Hematopoietic multipotent progenitor cell treated with erythropoietin and hydrocortisone succinate and interleukin-3 and kit ligand, for 4 days (in vitro differentiated cells): ENCODE measurements at places on chromosomes 11 and 22.

DNA sequence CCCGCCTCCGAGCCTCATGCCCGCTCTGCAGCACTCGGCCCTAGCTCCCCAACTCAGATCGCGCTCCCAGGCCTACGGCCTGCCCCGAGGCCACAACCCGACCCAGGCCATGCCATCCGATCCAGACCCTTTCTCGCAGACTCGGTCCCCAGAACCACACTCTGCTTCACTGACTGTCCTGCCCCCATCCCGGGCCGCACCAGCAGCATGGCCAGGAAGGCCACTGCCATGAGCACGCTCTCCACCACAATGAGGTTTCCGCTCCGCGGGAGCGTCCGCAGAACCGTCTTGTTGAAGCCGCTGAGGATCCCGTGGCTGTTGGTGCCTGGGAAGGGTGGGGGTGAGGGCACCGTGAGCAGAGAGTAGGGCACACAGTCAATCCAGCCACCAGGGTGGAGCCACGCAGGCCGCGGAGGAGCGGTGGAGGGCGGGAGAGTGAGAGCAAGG is 6.4 kb downstream of the UNC93B1 start:
- DNase-seq, result no peak

- DNase-seq, result peak; percentile 54
Measured at GRCh38 chr11:17544181-17544622, at the start of gene USH1C. TSS of gene USH1C (minus strand) at chr11:17544416. CDS start at chr11:17544307, 109 bp downstream.

DNA sequence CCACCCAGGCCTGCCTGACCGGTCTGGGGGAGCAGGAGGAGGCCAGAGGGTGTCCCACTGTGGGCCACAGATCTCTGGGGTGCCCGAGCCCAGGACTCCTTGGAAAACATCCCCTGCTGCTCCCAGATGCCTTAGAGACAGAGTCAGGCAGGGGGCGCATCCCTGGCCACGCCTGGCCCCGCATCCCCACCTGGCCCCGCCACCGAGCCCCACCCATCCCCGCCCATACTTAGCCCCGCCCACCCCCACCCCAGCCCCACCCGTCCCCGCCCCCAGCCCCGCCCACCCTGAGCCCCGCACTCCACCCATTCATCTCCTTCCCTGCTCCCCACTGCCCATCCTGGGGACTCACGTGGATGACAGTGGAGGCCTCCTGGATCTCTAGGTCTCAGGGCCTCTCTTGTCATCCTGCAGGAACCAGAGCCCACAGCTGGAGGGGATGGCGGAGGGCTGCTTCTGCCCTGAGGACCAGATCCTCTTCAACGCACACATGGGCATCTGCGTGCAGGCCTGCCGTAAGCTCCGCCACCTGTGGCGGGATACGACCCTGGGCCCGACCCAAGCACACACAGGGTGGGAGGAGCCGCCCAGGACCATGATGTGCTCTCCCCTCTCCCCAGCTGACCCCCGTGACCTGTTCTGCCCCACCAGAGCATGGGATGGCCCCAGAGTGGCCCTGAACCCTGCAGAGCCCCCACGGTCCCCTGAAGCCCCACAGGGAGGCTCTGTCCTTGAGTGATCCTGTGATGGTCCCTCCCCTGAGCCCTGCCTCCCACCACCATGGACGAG is 33.6 kb downstream of the MUC5B start:
- no peak for DNase-seq

DNA sequence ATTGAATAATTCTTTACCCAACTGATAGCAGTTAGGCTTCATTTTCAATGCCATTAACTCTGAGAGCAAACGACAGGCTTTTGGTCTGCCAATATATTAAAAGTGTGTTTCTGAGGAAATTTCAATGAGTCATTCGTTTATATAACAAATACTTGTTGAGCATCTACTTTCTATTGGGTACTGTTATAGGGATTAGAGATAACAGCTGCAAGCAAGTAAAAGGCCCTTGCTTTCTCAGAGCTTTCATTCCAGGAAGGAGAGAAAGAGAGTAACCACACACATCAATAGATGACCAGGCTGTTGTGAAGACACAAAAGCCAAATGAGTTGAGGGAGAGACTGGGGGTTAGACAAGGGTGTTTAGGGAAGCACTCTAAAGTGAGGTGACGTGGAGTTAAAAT is 35.7 kb downstream of the CD44 start:
- peak; percentile 41 for DNase-seq

DNA sequence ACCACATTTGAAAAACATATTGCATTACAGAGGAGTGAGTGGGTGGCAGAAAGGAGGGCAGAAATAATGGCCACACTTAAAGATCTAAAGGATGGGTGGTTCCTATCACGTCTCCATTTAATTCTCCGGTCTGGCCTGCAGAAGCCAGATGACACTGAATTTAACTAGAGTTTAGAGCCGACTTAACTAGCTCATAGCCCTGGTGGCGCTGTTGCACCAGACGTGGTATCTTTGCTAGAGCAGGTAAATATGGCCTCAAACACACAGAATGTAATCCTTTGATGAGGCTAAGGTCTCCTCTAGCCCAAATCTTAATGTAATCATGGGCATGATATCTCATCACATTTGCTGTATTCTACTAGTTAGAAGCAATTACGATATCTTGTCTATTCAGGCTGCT is 51.5 kb upstream of the GAL start:
- DNase-seq, result peak; percentile 84

GRCh38 chr11:84981301-84981700 is 645.8 kb downstream of the DLG2 start:
- DNase-seq, result no peak

DNA sequence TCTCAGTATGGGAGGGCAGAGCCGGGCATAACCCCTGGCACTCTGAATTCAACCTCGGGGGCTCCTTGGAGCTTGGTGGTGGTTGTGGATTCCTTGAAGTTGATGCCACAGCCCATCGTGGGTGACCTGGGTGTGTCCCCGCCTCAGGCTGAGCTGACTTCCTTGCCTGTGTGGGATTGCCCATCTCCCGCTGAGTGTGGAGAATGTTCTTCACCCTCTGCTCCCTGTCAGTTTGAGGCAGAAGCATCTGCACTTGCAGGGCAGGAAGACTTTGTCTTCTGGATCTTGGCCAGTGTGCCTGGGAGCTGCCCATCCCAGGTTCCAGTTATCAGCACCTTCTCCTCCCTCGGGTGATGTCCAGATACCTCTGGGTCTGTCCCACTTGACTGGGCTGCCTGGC is 25.3 kb downstream of the CD82 start:
- no peak for DNase-seq

- no peak for DNase-seq
Measured at GRCh38 chr11:13271060-13271693, 6.4 kb upstream of the BMAL1 start.

DNA sequence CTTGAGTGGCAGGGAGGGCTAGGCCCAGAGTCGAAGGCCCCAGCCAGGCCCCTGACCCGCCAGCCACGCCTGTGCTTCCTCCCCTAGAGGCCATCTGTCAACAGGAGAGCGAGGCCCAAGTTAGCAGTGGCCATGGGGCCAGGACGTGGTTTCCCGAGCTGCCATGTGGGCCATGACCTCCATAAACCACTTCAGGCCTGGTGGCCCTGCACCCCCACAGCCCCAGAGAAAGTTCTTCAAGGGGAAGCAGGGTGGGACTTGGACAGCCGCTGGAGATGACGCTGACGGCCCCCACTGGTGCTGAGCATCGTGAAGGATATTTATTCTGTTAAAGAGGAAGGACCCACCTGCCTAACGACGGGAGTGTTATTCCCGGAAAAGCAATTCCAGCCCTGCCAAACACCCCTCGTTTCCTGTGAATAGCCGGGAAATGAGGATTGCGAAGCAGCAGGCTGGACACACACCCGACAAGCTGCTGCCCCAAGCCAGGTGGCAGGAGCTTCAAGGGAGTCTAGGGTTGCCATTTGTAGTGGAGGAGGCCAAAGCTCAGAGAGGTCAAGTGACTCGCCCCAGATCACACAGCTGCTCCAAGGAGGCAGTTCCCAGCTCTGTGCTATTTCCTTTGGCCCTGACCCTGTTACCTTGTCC is 12.8 kb downstream of the PRR5 start:
- DNase-seq, result no peak

DNA sequence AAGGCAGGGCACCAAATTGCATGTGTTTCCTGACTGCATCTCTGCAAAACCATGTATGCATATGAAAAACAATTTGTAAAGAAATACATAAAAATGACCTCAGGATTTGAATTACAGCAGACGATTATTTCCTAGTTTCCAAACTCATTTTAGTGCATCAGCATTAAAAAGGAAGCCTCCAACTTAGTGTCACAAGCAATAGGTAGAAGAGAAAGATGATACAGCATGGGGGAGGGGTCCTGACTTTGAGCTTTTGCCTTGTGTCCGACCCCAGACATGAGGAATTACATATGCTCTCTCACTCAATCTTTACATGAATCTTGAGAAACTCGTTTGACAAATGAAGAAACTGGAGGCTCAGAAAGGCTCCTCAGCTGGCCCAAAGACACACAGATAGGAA is 294.6 kb upstream of the NARS2 start:
- no peak for DNase-seq

- no peak for DNase-seq
Measured at GRCh38 chr22:20982563-20982882, 426 bp downstream of the LZTR1 start.

DNA sequence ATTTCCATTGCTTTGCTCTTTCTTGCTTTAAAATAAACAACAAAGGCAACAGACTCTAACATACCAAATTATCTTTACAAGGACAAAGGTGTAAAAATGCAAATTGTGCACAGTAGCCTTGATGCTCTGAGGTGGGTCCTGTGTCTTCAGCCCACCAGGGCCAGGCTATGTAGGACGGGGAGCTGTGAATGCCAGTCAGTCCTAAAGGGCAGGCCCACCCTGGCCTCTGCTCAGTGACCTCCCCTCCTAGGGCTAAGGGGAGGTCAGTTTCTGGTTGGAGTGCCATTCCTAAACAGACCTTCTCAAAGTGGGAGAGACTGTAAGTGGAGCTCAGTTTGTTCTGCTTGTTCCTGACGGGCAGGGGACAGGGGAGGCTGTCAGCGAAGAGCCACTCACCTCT is 78.0 kb upstream of the SUSD2 start:
- DNase-seq, result no peak

- DNase-seq, result peak; percentile 63
Measured at GRCh38 chr22:44632541-44633396, 69.2 kb upstream of the PRR5 start.

DNA sequence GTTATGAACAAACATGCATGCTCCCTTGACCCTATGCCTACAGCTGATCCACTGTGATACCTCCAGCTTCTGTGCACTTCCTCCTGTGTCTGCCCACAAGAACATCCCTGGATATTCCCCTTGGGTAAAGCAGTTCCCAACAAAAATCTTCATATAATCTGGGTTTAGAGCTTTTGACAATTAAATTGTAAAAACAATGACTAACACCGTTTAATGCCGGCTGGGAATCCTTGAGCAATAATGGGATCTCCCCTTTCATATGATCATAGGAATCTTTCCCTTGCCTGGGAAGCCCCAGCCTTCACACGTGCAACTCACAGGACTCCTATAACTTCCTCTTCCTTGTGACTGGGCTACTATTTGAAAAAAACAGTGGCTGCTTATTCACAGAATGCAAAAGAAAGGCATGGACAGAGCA is 6.3 kb upstream of the ZC3H12C start:
- DNase-seq, result no peak

DNA sequence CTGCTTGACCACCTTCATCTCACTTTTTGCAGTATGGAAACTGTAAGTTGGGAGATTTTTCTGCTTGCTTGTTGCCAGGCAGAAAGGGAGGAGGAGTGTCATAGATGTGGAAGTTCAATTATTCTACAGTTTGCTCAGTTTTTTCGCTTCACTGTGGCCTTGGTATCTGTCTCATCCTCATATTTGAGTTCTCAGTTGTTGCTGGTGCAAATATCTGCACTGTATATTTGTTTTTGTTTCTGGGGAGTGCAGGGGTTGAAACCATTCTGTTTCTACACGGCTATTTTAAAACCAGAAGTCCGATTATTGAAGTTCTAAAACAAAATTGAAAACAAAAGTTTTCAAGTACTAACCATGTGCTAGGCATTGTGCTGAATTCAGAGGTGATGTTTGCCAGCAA is 153.4 kb downstream of the JRKL start:
- DNase-seq, result no peak

DNA sequence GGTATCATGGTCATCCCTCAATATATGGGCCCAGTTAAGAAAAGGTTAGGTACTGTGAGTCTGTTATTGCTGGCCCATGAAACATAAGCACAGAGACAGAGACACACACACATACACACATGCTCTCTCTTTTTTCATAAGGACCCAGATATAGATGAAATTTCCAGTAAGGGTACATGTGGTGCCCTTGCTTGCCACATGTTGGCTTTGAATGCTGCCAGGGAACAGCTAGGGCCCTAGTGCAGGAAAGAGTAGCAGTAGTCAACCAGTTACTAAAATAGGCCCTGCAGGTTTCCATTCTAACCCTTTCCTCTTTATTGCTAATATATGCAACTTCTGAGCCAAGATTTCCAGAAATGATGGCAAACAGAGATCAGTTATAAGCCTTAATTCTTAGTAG is 9.1 kb downstream of the SNX19 start:
- no peak for DNase-seq

DNA sequence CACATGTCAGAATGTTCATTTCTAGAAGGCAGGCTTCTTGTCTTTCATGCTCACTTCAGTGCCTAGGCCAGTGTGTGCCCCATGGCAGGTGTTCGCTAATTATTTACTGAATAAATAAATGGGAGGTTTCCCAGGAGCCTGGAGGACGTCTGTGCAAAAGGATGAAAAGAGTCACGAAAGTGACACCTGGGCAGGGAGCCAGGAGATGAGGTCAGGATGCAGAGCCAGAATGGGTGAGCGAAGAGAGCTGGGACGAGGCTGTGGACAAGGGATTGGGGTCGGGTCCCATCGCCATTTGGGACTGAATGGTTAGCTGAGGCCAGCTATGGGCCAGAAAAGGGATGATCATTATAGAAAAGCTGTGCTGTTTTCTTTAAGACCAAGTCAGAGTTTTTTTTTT is 560.4 kb downstream of the TBC1D22A start:
- no peak for DNase-seq

DNA sequence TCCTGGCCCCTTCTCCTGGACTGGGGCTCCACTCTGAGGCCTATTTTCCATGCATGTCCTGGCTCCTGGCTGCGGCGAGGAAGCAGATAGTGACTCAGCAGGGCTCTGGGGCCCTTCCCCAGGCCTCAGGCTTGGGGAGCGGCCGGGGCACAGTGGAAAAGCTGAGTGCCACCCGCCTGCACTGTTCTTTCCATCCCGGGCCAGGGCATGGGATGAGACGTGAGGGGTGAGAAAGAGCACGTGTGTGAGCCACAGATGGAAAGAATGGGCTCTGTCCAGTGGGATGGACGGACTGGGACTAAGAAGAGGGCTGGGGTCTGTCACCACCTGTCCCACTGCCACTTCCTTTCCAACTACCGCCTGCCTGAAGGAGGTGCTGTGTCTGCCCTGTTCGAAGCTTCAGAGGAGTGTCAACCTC is 12.8 kb downstream of the SLC37A2 start:
- DNase-seq, result no peak

DNA sequence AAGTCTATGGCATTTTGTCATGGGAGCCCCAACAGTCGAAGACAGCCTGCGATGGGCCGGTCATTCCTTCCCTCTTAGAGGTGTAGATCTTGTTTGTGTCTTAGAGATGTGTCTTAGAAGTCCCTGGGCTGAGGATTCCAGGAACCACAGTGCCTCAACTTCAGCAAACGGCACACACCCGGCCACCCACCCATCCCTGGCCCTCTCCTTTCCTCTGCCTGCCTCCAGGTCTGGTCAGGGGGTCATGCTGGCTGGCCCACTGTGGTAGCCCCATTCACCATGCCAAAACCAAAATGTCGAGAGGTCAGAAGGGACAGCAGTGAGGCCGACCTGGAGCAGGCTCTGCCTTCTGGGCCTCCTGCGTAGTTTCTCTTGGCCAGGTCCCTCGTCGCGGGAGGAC is 857.9 kb downstream of the TBC1D22A start:
- DNase-seq, result no peak

- DNase-seq, result no peak
Measured at GRCh38 chr11:69411257-69411924, 70.1 kb upstream of the LINC01488 start.
